ENCODE measurements at places on chromosomes 1 and 21. TPM values are rescaled to one million over a fixed set of nuclear protein-coding genes. Genes with fewer than 3 reads are reported as not detected.

SYTL1 gene
- total RNA-seq, result under 0.01 TPM

CD1C gene
- 2.1 TPM for total RNA-seq

CLEC20A gene
- not detected for total RNA-seq

GUCA2B gene
- total RNA-seq, result not detected

NPHP4 gene
- 5.2 TPM for total RNA-seq
